ENCODE measurements at places on chromosomes 4 and X. TPM values are rescaled to one million over a fixed set of nuclear protein-coding genes. Genes with fewer than 3 reads are reported as not detected.

DNA sequence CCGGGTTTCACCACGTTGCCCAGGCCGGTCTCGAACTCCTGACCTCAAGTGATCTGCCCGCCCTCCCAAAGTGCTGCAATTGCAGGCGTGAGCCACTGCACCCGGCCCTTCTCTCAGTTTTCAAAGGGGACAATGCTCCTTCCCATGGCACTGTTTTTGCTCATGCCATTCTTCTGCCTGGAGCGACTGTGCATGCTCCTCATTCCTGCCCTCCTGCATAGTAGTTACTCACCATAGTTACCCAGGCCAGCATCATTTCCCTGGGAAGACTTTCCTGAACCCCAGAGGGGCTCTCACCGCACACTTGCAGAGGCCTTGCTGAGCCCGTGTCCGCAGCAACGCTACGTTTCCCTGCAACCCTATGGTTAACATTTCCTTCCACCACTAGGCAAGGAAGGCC, 3.3 kb upstream of the CXCL9 start:
- no peak for DNase-seq

GRCh38 chr4:100852326-100852725, 334.5 kb upstream of the EMCN start:
- no peak for DNase-seq

DNA sequence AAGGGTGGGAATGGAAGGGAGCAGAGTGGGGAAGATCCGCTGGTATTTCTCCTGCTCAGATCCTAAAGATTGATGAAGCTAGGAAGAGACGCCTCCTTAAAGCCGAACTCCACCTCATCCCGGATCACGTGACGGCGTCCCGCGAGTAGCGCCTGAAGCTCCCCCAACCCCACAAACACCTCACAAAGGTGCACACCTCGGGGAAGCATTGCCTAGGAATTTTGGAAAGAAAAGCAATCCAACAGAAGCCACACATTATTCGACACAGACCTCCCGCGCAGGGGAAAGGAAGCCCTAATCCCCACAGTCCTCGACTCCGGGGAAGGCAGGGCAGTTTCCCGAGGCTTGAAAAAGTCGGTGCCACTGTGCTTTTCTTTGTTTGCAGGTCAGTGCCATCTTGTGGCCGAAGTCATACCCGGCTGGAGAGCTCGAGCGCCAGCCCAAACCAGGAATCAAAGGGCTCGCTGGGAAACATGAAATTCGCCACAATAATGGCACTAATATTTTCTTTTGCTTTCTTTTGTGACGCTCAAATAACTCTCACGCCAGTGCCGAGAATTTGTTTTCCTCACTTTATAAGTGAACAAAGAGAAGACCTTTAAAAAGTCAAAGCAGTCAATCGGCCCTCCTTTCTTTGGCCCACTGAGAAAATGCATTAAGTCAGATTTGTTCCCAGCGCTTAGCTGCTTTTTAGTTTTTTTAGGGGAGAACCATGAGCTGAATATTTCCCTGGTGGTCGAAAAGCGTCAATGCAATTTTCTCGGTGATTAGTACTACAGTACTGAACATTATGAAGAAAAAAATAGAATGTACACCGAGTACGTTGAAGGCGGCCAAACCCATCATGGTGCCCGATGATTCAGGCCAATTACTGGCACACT, at the start of gene NPY1R:
Gene NPY1R (minus strand): TSS at position 71 of the 881 bp plus-strand sequence. CDS start 6,042 bp downstream, outside the sequence.
- DNase-seq = no peak

DNA sequence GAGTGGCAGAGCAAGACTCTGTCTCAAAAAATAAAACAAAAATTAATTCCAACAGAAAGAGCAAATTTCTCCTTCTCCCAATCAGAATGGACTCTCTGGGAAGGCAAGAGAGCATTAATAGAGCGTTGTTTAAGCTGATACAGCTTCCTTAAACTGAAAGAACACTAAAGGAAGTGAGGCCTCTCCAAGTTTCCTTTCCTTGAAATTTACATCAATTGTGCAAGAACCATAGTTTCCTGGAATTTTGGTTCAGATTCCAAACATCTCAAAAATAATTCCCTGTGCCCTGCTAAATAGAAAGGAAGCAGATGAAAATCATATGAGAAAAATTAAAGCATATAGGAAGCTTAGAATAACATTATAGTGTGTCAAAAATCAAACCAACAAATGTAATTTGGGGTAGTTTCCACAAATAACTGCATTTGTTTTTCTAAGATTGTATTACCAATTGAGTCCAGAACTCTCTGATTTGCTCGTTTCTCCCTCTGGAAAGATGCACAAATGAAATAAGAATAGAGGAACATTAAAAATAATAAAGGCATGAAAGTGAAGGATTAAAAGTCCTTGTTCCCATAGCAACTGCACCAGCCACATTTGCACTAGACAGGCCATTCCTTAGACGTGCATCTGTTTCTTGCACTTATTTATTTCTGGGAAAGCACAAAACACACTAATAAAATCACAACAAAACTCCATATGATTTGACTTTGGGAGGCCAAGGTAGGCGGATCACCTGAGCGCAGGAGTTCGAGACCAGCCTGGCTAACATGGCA, 3.7 kb upstream of the FAM241A start:
- no peak for DNase-seq

DNA sequence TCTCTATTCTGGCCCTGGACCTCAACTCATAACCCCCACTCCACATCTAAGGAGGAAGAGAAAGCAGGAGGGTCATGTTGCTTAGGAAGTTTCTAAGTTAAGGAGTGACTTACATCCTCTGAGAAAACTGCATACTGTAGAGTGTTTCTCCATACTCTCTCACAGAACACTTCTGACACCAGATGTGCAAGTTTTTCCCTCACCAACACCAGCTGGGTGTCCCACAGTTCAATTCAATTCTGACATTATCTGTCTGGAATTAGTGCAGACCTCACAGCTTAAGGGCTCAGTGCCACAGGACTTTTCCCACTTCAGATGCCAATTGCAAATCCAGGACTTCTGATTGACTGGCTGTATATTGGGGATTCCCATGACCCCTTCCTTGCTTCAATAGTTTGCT, 89.0 kb upstream of the SFRP2 start:
- no peak for DNase-seq

DNA sequence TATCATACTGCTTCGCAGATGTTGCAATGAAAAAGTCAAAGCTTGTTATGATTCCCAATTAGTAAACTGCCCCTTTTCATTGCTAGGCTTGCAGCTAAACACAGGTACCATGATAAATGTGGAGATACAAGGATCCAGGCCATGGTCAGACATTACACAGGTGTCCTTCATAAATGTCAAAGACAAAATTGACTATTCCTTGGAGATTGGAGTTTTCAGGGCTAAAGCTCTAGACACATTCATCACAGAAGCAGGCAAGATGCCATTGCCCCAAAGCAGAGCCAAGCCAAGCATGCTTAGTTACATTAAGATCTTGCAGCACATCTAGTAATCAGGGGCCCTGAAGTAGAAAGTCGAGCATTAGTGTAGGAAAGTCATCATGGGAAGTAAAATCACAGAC, 111.3 kb upstream of the INTU start:
- DNase-seq = no peak

- DNase-seq = no peak
Observed at GRCh38 chr4:107799669-107800450, 24.9 kb upstream of the SGMS2 start.

- DNase-seq = no peak
Observed at GRCh38 chr4:61049018-61049417, 151.1 kb upstream of the ADGRL3 start.

DNA sequence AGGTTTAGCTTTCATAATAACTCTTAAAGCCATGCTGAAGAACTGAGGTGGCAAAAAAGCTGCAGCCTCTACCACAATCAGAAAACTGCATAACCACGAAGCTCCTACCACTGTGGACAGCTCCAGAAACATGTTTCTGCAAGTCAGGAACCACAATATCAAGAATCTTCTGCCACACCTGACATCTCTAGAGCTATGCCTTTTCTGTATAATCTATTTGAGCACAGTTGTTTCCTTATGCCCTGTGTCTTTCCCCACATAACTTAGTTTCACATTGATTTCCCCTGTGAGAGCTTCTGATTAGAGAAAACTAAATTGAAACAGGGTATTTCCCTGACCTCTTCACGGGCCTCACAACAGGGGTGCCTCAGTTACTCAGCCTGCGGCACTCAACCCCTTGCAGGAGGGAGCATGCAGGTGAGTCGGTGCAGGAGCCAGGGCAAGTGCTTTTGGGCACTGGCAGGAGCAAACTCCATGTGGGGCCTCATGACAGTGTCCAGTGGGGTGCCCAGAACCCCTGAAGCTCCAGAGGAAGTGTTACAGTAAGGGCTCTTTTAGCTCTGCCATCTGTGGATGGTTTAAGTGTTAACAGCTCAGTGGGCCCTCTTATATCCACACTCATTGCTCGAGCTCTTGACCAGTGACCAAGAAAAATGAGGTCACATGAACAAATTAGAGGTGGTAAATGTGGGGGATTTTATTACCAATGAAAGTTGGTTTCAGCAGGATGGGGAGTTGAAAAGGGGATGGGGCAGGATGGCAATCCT, 132.8 kb upstream of the BMP3 start:
- DNase-seq = no peak

IL2 gene
- 1.0 TPM for total RNA-seq

KCND1 gene
- total RNA-seq = 1.2 TPM

HGFAC gene
- not detected for total RNA-seq

GDPD2 gene
- total RNA-seq = not detected

G6PD gene
- 47.7 TPM for total RNA-seq

HSFX3 gene
- not detected for total RNA-seq

Data from T-cell (primary cell).